ENCODE measurements at places on chromosomes 11 and 22.

- no peak for DNase-seq
Observed at GRCh38 chr22:32761251-32761903, 40.1 kb upstream of the TIMP3 start.

DNA sequence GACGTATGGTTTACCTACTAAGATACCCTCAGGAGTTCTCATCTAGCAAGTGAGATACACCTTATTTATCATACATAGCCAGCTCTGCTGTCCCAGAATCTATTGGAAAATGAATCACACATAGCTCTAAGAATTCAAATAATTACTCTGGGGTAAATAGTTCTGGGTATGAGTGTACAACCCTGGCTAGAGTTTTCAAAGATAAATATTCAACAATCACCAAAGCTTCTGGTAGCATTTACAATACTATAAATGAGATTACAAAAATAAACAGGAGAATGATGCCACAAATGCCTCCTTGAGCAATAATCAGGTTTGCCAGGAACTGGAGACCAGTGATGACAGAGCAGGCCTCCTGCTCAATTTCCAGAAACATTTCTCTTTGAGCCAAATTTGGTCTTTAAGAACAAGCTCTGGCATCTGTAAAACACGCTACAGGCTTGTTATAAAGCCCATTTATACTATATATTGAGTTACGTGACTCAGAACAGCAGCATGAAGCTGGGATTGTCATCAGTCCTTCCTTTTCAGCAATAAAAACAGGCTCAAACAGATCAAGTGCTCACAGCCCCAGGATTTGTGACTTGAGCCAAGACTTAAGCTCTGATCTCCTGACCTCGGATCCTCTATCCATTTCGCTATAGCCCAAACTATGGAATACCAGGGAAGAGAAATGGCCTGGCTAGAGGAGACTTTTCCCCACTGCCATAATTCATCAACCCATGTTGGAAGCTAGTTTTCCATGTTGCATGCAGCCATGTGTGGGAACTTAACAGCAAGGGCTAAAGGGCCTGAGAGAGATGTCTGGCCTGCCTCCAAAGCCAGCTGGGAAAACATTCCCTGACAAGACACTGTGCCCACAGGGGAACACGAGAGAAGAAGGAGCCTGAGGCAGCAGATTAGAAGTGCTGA lies 19.7 kb downstream of the RAB30 start:
- no peak for DNase-seq

GRCh38 chr22:44663256-44663999 lies 38.6 kb upstream of the PRR5 start:
- no peak for DNase-seq

DNA sequence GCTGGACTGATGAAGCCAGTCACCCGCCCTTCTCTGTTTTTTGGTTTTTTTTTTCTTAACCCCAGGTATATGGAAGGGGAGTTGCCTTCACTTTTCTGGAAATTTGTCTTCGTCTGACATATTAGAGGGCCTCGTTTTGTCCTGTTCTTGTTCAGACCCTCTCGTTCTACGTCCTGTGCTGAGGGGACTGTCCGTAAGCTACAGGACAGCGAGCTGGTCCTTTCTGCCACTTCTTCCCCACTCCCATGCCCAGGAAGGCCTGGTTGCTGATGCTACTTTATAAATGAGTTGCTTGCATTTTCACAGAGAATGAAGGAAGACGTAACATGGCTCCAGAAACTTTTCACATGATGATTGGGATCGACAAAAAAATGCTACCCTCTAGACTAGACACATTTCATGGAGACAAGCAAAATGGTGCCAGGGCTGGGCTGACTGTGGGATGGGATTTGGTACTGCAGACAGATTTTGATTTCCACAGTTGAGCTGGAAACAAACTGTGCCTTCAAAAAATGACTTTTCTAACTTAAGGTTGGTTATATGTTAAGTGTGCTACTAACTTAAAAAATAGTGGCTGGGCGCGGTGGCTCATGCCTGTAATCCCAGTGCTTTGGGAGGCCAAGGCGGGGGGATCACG lies 27.2 kb upstream of the CRKL start:
- no peak for DNase-seq

- DNase-seq: no peak
Observed at GRCh38 chr22:48821346-48821690, 1006.4 kb downstream of the BRD1 start.

DNA sequence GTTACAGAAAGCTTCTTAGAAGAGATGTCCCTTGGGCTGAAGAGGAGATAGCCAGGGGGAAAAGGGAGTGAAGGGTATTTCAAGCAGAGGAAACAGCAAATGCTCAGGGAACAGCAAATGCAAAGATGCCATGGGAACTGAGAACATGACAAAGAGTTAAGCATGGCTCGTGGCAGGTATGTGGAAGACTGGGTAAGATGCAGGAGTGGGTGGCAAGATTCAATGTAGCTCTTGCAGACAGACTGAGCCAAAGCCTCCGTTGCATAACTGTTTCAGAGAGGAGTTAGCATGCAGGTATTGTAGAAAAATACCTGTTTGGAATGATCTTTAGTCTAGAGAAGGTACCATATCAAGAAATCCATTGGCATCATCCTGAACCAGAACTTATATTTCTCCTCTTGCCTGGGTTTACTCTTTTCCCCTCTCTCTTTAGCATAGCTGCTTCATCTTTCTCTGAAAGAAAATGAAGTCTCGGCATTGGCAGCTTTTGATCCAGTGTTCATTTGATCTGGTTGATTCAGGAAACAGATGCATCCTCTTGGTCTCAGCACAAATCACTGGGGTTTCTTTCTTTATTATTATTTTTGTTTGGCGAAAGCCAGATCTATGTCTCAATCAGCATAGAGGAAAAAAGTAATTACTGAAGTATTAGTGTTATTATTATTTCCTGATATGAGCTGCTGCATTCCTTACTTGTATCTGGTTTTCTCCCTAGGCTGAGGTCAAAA lies 41.7 kb upstream of the NUP160 start:
- DNase-seq: no peak

- peak; percentile 71 for DNase-seq
Observed at GRCh38 chr22:30435674-30436126, 10.1 kb downstream of the MTFP1 start.

DNA sequence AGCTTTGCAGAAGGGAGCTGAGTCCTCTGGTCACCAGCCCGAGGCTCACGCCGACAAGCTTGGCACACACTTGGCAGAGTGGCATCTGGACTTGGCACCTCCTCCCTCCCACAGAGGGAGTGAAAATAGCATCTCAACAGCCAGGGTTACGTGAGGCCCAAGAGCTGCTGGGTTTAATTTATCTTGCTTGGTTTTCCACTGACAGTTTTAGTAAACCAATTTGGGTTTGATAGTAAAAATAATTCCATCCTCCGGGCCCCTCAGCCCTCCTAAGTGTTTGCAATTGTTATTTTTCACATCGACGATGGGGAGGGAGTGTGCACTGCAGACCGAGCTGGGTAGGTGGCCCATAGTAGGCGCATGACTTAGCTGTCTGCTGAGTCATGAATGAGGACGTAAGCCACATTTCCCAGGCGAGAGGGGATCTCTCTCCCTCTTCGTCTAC lies 107.6 kb upstream of the ASPHD2 start:
- no peak for DNase-seq

DNA sequence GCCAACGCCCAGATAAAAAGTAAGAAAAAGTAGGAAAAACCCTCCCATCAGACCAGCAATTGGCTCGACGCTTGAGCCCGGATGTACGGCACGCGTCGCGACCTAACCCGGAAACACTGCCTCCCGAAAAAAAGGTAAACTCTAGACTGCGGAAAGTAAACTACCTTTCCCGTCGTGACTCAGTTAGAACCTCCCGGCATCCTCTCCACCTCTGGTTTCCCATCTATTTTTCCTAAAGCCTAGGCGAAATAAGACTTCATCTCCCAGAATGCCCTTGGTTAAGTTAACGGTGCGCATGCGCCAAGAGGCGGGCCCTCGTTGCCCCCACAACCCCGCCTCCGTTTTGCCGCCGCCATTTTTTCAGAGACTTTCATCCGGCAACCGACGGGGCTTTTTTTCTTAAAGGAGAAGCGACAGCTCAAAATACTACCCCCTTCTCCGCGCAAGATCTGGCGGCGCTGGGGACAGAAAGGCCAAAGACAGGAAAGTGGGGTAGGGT lies 678 bp upstream of the ZFP91 start:
- peak; percentile 96 for DNase-seq
